Activated CD4-positive, CD25-positive, alpha-beta regulatory T cell (primary cell): ENCODE measurements at places on chromosomes 5 and 9.

DNA sequence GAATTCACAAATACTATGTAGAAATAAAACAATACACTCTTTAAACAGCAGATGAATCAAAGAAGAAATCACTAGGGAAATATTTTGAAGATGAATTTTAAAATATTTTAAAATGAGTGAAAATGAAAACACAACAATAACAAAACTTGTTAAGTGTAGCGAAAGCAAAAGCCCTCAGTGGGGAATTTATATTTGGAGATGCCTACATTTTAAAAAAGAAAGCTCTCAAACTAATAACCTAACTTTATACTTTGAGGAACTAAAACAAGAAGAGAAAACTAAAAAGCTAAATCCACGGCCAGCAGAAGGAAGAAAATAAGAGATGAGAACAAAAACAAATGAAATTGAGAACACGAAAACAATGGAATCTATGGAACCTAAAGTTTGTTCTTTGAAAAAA, 22.7 kb downstream of the SPDL1 start:
- DNase-seq = no peak

- no peak for DNase-seq
These were observed 44.7 kb upstream of the GABRP start for GRCh38 chr5:170738840-170739239.

- peak; percentile 24 for DNase-seq
These were observed 31.6 kb upstream of the UBAC1 start for GRCh38 chr9:135992486-135993408.

GRCh38 chr5:59321642-59322041, 571.9 kb downstream of the PDE4D start:
- DNase-seq = no peak

DNA sequence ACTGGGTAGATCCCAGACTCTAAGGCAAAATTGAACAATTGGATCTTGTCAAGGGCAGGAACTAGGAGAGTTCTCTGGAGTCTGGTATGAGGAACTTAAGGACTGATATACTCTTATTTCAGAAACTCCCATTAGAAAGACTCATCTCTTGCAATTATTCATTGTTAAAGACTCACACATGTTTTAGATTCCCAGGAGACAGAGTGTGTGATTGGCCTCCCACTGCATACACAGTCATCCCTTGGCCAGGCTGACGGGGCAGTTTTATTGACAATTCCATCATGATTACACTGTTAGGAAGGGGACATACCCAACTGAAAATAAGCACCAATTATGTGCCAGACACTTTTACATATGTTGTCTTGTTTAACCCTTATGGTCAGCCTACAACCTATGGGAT, 347.2 kb downstream of the DMAC1 start:
- no peak for DNase-seq

DNA sequence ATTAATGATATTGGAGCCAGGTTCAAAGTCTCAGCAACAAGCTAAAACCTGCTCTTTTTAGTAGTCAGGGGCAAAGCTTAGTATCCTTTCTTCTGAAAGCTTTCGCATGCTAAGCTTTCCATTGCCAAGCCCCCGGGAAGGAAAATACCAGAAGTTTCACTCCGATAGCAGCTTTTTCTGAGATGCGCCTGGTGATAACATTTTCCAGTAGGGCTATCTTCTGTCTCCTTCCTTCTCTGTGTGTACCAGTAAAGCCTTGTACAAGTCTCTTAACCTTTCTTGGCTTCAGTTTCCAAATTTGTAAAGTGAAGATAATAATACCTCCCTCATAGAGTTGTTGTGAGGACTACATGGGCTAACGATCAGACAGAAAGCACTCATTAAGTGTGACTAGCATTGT, 36.7 kb downstream of the DOCK8 start:
- no peak for DNase-seq

DNA sequence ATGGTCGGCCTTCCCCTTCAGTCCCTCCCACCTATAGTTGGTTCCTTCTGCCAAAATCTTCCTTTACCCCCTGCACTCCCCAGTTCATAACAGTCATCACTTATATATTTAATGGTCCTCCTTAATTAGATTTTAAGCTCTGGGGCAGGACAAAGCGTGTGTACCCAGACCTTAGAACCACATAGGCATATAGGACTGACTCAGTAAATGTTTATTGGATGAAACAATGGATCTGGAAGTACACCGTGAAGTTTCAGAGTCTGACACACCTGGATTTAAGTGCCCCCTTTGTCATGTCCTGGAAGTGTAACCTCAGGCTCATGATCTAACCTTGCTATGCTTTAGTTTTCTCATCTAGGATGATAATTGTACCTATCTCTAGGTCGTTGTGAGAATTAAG, 32.0 kb downstream of the STARD4 start:
- DNase-seq = no peak

DNA sequence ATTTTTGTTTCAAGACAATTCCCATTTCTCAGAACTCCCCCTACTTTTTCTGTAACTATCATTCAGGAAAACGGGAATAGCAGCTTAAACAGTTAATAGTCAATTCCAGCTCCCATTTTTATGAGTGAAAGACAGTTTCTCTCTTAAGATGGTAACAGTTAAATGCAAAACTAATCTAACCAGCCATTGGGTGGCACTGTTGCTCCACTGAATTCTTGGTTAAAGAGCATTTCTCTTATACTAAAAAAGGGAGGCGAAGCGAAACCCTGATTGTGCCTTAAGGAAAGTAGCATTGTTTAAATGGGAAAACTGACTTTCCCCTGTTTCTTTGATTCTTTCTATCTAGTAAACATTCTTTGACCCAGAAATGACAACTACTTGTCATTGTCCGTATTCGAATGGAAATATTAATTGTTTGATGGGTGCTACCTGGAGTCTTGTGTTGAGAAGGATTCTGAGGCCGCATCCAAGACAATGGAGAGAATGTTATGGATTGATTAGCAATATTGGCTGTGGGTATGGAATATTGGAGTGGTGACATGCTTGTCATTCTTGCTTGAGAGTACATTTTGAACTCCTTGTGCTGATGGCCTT, 507.8 kb downstream of the MAT2B start:
- DNase-seq = no peak

- DNase-seq = no peak
These were observed 60.0 kb downstream of the PAM start for GRCh38 chr5:102815084-102815483.

- DNase-seq = no peak
These were observed 1.7 kb downstream of the SLC1A3 start for GRCh38 chr5:36607838-36608783.

DNA sequence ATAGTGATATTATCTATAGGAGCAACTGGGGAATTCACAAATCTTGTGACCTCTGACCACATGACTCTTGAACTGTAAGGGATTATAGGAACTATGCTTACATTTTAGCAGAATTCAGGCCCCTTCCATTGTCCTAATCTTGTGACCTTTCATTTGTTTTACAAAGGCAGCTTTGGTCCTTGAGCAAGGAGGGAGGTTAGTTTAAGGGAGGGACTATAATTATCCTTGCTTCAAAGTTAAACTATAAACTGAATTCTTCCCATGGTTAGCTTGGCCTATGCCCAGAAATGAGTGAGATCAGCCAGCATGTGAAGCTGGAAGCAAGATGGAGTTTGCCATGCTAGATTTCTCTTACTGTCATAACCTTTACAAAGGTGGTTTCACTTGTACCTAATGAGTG, 51.2 kb downstream of the TARS1 start:
- DNase-seq = no peak

DNA sequence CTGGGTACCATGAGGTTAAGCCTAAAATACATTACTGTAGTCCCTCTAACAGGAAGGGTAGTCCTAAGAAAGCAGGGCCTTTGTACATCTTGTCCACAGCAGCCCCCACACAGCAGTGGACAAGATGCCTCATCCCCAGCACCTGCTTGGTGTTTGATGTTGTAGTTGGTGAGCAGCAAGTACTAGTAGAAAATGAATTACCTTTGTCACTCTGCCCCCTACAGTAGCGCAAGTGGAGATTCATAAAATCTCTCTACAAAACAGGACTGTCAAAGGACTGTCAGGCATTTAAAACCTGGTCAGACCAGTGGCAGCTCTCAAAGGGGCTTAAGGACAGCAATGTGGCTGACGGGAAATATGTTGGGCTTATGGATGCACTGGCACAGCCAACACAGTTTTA, 122.5 kb downstream of the TMEM174 start:
- DNase-seq = no peak

GRCh38 chr9:121607434-121608167, 43.8 kb upstream of the DAB2IP start:
- DNase-seq = no peak

- no peak for DNase-seq
These were observed 45.7 kb upstream of the CFAP157 start for GRCh38 chr9:127660886-127661741.

GRCh38 chr9:6782345-6782744, 24.6 kb downstream of the KDM4C start:
- no peak for DNase-seq

- DNase-seq = no peak
These were observed 98.5 kb downstream of the OSMR start for GRCh38 chr5:38944282-38944681.

- no peak for DNase-seq
These were observed 301.0 kb downstream of the ARL15 start for GRCh38 chr5:54009357-54009756.

- no peak for DNase-seq
These were observed 3.3 kb downstream of the PPIC start for GRCh38 chr5:123033157-123033671.
